Dermis blood vessel endothelial cell (primary cell): ENCODE measurements at places on chromosomes 11 and 22.

GRCh38 chr11:122337241-122337640, 221.2 kb upstream of the BLID start:
- DNase-seq = no peak

DNA sequence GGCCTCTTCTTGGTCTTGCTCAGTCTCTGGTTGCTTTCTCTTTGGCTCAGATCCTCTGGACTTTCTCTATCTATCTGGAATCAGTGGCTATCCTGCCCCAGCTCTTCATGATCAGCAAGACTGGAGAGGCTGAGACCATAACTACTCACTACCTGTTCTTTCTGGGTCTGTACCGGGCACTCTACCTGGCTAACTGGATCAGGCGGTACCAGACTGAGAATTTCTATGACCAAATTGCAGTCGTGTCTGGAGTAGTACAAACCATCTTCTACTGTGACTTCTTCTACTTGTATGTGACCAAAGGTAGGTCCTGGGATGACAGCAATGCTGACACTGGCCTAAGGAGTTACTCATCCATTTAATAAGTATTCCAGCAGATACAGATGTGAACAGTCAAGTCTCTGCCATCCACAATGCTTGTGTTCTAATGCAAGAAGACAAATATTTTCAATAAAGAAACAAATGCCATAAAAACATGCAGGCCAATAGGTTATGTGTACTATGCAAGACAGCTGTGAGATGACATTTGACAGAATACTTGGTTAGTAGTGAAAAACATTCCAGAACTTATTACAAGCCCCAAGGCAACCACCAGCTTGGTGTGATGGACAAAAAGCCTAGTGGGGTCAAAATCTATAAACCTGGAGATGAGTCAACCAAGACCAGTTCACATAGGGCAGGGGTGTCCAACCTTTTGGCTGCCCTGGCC, 13.4 kb downstream of the KDELR3 start:
- no peak for DNase-seq

DNA sequence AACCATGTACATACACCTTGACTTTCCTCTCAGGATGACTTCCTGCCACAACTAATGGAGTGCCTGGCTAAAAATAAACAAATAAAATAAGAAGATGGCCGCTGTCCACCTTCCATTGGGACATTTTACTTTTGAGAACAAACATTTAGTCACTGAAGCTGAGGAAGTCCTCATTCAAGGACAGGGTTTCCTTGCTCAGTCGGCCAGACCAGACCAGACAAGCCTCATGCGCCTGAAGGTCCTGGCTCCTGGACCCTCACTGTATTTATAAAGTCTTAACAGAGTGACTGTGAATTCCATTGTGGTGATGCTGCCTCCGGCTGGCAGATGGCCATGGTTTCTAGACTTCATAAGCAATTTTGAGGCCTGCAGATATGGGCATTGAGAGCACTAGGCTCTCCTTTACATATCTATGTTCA, 114.5 kb downstream of the MAML2 start:
- peak; percentile 96 for DNase-seq

- DNase-seq = no peak
Measured at GRCh38 chr11:105022527-105022926, 441 bp downstream of the CASP5 start.

- no peak for DNase-seq
Measured at GRCh38 chr11:134034496-134035381, 34.1 kb upstream of the JAM3 start.

DNA sequence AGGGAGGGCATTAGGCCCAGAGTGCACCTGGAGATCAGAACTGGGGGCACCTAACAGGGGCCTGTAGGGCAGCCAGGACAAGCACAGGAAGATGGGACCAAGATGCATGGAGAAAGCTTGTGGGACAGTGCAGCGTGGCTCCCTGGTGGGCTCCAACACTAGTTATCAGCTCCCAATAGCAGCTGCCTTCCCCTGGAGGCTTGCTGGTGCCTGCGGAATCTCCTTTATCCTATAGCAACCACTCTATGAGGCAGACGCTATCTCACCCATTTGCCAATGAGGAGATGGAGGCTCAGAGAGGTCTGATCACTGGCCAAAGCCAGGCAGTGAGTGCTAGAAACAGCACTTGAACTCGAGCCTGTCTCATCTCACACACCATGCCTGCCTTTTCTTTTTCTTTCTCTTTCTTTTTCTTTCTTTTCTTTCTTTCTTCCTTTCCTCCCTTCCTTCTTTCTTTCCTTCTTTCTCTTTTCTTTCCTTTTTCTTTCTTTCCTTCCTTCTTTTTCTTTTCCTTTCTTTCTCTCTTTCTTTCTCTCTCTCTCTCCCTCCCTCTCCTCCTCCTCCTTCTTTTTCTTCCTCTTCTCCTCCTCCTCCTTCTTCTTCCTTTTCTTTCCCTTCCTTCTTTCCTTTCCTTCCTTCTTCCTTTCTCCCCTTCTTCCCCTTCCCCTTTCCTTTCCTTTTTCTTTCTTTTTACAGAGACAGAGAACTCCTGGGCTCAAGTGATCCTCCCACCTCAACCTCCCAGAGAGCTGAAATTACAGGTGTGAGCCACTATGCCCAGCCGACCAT, 16.1 kb upstream of the SEC14L4 start:
- DNase-seq = no peak

DNA sequence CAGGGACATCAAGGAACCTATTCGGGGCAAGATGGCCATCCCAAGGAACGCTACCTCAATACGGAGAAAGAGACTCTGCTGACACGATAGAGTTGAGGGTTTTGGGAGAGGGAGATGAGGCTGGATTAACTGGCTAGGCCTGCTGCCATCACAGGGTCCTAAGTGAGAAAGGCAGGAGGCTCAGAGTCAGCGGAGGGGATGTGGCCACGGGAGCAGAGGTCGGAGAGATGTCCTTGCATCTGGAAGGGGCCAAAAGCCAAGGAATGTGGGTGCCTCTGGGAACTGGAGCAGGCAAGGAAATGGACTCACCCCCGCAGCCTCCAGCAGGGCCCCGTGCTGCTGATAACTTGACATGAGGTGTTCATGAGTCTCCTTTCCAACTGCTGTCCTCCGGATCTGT, 31.0 kb upstream of the RFPL3 start:
- DNase-seq = no peak

DNA sequence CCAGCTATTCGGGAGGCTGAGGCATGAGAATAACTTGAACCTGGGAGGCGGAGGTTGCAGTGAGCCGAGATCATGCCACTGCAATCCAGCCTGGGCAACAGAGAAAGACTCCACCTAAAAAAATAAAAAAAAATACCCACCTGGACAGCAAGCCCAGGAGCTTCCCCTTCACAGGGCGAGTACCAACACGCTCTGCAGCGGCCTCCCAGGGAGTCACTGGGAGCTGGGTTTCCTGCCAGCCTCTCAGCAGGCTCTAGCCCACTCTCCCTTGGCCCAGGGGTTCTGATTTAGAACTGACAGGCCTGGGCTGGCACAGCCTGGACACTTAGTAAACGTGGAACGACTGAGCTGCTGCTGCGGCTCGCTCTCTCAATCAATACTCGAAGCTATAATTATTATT, 2.0 kb upstream of the CABP7 start:
- DNase-seq = no peak

DNA sequence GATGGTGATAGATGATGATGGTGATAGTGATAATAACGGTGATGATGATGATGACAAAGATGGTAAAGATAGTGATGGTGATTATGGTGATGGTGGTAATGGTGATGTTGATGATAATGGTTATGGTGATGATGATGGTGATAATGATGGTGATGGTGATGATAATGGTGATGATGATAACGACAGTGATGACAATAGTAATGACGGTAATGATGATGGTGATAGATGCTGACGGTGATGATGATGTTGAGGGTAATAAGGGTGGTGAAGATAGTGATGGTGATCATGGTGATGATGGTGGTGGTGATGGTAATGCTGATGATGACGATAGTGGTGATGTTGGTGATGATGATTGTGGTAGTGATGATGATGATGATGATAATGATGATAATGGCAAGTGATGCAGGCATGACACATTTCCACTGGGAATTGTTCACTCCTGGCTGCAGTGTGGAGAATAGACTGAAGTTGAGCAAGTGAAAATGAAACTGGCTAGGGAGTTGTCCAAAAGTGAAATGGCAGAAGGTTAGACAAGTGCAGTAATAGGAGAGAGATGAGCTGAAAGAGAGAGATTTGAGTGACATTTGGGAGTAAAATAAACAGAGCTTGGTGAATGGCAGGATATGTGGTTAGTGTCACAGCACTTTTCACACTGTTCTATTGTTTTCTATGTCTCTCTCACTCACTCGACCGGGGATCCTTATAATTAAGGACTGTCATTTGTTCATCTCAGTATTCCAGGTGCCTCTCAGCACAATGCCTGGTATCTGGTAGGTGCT, 992.5 kb downstream of the OPCML start:
- DNase-seq = no peak

- DNase-seq = no peak
Measured at GRCh38 chr11:125428486-125429173, 67.4 kb downstream of the FEZ1 start.

GRCh38 chr11:124788521-124788920, 11.7 kb downstream of the MSANTD2 start:
- DNase-seq = no peak

DNA sequence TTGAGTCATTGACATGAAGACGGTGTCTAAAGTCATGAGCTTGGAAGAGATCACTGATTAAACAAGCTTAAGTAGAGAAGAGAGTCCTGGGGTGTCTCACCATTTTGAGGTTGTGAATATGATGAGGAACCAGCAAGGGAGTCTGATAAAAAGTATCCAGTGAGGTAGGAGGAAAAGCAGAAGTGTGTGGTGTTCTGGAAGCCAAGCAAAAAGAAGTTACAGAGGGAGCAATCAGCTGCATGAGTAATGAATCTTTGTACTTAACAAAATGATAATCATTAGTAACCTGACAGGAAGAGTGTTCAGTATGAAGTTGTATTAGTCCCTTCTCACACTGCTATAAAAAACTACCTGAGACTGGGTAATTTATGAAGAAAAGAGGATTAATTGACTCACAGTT, 131.3 kb downstream of the C11orf87 start:
- no peak for DNase-seq
